ENCODE measurements at places on chromosomes 1 and 21.

- no peak for DNase-seq
Observed at GRCh38 chr21:38955495-38955894, 149.8 kb downstream of the ETS2 start.

DNA sequence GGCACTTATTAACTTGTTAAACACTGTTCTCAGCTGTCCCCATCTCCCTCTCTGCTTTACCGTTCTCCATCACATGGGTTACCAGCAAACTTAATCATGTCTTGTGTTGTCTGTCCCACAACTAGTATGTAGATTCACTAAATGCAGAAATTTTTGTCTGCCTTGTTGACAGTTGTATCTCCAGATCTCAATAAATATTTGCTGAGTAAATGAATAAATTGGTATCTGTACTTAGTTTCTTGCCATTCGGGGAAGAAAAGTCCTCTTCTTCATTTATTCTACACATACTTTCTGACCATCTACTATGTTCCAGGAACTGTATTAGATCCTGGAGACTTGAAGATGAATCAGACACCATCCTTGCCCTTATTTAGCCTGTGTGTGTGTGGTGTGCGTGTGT, 97.9 kb downstream of the KCND3 start:
- no peak for DNase-seq

GRCh38 chr1:193841857-193842256, 655.4 kb upstream of the B3GALT2 start:
- no peak for DNase-seq

GRCh38 chr21:46125846-46126301, 28.0 kb downstream of the COL6A2 start:
- DNase-seq = no peak

GRCh38 chr1:41766041-41766440, 152.7 kb downstream of the HIVEP3 start:
- no peak for DNase-seq

- DNase-seq = no peak
Observed at GRCh38 chr1:210070531-210070930, 132.5 kb downstream of the SYT14 start.

- no peak for DNase-seq
Observed at GRCh38 chr1:198903621-198904020, 264.8 kb downstream of the PTPRC start.
